NCI-H774 (cell line): ENCODE measurements at places on chromosomes 2 and 18.
A peak's percentile ranks its signal among the peaks of the same experiment; 100 is the strongest.

GRCh38 chr2:167692936-167693335 is 554.5 kb downstream of the STK39 start:
- no peak for DNase-seq

DNA sequence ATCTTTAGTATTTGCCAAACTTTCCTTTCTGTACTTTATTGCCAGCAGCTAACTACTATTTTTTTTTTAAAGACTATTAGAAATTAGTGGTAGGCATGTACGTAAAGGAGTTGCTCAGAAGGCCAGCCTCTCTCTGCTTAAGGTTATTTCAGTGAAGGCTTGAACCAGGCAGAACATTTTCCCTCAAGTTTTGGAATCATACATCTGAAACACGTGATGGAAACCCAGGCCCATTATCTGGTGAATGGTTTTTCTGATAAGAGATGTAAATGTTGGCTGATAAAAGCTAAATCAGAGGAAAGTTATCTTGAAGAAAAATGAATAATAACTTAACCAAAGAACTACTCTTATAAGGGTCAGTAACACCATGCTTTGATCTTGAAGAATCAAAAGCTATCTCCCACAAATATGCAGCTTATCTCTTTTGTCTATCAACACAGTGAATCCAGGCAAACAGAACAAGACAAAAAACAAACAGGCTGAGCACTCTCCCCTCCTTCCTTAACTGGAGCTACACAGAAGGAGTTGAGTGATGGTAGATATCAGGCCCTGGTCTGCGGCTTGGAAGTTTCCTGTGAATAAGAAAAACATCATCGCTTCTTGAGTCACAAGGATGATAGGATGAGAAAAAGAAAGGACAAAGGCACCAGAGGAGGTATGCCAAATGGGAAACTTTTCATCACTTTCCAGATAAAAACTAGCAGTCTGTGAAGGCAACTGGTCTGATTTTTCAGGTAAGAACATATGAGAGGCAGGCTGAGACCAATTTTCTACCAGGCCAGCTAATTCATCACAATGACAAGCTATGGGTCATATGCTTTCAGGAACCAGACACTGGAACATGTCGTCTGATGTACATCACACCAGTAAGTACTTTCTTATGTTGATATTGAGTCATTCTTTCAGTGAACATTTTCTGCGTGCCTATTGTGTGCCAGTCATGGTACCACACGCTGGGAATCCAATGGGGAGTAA is 88.4 kb upstream of the STK17B start:
- no peak for DNase-seq

- DNase-seq, result no peak
Observed at GRCh38 chr2:153222231-153223165, 256.1 kb downstream of the RPRM start.

DNA sequence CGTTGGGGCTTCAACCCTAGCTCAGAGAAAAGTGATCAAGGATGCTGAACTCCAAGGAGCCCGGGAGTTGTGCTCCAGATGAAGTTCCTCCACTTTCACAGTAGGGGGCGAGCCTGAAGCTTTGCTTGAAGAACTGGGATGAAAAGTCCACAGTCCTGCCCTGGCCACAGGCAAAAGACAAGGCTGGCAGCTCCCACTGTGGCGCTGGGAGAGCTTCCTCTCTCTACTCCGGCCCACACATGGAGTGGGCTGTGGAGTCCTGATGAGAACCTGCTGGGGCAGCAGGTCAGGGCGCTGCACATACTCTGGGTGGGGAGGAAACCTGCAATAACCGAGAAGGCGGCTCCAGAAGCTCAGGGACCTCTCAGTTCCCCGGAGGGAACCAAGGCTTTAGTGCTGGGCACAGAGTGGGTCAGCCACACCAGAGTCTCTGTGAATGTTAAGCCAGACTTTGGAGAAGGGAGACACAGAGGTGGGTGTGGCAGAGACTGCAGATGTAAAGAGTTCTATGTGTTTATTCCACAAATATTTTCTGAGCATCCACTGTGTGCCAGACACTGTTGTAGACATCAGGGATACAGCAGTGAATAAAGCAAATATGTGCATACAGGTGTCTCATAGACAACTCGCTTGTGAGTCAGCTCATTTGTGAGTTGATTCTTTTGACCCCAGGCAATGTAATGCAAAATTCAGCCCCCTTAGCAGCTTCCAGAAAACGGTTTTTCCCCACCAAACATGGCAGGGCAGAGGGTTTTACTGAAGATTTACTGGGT is 48.0 kb upstream of the MRPL33 start:
- peak; percentile 41 for DNase-seq
